ENCODE measurements at places on chromosomes 2 and 18. TPM values are rescaled to one million over a fixed set of nuclear protein-coding genes. Genes with fewer than 3 reads are reported as not detected.

The CYP27C1 gene
- total RNA-seq, result 3.5 TPM

DNA sequence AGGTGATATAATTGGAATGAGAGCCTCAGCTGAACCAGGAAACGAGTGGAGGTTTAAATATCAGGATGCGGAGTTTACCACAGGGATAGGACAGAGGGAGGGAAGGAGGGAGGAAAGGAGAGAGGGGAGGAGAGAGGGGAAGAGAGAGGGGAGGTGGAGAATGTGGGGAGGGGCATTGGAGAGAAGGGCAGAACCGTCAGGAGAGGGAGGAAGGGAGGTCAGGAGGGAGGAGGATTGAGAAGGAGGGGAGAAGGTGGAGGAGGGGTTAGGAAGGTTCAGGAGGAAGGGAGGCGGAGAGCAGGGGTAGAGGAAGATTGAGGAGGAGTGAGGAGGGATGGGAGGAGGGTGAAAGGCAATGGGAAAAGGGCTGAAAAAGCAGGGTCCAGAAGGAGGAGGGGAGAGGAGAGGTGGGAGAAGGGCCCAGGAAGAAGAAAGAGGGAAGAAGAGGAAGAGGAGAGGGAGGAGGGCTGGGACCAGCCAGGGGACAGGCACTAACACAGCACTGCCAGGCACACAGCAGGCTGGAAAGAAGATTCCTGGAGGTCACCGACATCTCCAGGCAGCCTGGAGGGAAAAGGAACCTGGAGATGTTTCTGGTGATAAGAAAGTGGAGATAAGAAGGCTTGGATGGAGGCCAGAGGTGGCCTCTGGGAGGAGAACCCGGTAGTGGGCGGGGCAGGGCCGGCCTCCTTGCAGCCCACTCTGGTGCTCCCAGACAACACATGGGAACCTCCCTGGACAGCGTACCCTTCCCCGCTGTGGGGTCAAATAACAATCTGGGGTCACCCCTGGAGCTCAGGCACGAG, 176.7 kb upstream of the SMAD2 start:
- no peak for DNase-seq

GRCh38 chr2:170157025-170157684, 20.8 kb upstream of the MYO3B start:
- no peak for DNase-seq

GRCh38 chr2:5825686-5826085, 133.5 kb downstream of the SOX11 start:
- no peak for DNase-seq
